ENCODE measurements at places on chromosomes 4 and X.

DNA sequence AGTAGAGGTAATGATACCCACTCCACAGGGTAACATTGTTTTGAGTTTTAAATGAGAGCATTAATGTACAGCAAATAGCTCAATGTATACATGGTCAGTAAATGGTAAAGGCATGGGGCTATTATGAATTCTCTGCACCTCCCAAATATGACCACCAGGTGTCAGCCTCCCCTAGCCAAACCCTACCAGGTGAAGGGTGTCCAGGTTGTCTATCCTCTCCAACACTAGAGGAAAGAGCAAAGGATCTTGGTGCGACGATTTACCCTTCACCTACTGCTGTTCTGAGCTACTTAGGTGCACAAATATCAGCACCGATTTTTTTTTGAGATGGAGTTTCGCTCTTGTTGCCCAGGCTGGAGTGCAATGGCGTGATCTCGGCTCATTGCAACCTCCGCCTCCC is 26.5 kb upstream of the XIAP start:
- no peak for DNase-seq

- no peak for DNase-seq
Measured at GRCh38 chr4:62004881-62005280, 804.8 kb downstream of the ADGRL3 start.

DNA sequence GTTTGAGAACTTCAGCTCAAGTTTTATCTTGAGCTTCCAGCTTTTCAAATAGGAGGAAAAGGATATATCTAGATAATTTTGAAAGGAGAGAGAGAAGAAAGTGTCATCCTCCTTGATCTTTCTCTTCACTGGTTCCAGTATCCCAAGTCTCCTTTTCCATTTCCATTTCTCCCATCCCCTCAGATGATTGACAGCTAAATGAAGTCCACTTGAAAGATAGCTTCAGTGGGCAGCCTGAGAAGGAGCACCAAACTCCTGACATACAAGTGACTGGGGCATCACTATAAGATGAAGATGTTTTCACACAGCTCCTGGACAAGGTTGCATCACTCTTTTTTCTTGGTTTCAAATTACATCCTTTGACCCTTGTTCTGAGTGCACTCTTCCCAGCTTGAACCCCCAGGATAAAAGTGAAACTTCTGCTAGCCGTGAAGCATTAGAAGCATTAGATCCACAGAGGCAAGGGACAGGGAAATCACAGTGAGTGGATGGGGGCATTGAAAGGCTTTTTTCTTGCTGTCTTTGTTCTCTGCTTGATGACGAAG is 17.5 kb upstream of the MAGEA10 start:
- DNase-seq: no peak

- DNase-seq: peak; percentile 85
Measured at GRCh38 chr4:3044870-3045819, 29.2 kb downstream of the HTT-AS start.

DNA sequence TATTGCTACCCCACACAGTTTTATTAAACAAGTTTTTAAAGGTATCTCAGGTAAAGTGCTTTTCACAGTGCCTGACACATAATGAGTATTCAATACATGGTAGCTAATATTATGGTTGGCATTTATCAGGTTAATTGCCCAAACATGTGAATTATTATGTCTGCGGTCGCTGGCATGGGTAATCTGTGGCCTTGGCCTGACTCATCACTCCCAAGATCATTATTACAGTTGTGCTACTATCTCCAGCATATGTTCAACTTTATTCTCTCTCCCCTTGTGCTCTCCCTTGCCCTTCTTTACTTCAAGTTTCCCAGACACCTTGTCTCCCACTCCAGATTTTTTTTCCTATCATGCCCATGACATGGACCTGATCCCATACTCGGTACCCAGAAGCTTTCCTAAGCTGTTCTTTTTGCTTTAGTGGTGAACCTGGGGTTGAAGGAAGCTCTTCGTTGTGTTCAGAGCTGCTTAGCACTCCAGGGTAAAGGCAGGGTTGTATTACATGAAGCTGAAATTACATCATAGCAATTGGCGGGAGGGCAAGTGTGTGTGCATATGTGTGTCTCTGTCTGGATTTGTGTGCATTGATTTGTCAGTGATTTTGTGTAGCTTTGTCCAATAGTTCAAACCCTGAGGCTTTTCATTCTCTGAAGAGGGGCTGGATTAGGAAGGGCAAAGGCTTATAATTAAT is 176.5 kb upstream of the NRK start:
- DNase-seq: no peak

DNA sequence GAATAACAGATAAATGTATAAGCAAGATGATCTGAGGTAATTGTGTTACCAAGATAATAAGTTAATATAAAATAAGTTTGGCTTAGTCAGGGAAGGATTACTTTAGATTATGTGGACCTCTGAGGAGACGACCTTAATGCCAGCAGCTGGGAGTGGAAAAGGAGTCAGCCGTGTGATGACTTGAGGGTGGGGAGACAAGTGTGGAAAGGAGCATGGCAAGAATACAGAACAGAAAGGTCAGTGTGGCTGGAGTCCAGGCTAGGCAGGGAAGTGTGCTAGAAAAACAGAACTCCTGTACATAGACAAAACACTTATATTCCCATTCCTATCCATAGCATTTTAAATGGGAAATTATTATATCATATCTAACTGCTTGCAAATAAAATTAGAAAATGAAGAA is 138.8 kb downstream of the PDLIM5 start:
- no peak for DNase-seq

DNA sequence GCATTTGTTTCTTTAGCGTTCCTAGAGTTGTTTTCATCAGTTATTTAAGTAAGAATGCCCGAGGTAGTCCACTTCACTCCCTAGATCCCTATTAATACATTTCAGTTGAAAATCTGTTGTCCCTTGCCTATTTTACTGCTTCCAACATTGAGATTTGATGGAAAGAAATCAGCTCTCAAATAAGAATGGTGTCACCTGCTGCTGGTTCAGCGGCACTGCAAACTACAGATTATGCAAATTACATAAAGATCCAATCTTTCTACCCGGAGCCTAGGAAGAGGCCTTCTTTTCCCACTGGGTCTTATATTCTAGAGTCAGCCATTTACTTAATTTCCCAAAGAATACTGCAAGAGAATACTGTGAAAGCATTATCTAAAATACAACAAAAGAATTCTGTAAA is 597.6 kb upstream of the MAGEB2 start:
- DNase-seq: no peak

DNA sequence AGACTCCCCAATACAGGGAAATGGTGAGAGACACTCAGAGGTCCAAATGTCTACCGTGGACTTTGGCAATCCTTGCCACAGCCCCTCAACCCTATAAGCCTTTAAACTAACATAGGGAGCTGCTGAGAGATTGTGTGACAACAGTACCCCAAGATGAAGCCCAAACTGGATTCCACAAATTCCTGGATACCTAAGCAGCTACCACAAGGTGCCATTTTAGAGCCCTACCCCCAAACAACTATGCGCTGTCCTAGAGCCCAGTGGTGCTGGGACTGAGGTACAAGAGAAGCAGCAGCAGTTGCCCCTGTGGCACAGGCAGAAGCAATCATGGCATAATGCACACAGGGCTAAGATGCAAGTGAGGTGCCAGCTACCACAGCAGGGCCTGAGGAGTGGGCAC is 2.7 kb upstream of the TMPRSS11F start:
- no peak for DNase-seq

DNA sequence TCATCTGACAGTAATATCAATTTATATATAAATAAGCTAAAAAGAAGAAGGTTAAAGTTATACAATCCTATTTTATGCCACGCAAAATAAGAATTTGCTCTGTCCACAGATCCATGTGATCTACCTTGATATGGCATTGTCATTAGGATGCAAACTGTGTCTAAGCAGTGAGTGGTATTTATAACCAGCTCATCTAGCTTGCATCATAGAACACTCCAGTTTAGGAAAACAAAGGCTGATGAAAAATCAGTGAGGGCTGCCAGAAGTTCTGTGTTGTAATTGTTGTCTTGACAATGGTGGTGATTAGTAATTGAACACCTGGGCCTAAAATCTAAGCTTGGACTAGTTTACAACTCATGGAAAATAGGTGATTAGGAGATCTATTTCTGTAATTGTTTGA is 111.0 kb downstream of the CPE start:
- DNase-seq: no peak

- no peak for DNase-seq
Measured at GRCh38 chr4:162841753-162842152, 324.9 kb downstream of the NAF1 start.

DNA sequence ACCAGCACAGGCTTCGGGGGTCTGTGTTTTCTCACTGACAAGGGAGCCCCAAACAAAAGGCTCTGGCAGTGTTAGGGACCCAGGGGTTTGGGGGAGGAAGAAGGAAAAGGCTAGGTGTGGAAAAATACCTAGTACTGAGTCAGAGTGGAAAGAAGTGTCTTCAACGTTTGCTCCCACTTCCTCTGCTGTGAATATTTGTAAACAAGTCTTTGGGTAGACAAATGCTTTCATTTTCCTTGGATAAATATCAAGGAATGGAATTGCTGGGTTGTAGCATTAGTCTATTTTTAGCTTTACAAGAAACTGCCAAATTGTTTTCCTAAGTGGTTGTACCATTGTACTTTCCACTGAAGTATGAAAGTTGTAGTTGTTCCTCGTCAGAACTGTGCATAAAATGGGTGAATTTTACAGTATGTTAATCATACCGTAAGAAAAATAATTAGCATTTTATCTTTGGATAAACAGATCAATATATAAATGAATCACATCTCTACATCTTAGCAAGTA is 17.4 kb downstream of the COL4A5 start:
- no peak for DNase-seq

- DNase-seq: no peak
Measured at GRCh38 chr4:120431180-120431579, 364.5 kb upstream of the MAD2L1 start.

DNA sequence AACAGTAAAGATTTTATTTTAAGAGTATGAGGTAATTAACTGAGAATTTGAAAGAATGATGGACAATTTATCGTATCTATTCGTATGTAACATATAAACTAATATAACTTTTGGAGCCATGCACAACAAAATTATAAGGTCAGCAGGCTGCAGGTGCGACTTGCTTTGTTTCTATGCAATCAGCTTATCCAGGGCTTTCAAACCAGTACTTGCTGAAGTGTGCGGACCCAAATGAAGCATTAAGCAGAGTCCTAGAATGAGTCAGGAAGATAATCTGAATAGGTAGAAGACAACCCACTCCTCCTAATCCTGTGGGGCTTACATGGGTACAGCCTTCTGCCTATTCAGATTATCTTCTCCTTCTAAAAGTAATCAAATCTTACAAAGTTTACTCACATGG is 2.1 kb downstream of the NSD2 start:
- DNase-seq: no peak

GRCh38 chr4:185254434-185254833 is 45.0 kb downstream of the SNX25 start:
- DNase-seq: no peak

DNA sequence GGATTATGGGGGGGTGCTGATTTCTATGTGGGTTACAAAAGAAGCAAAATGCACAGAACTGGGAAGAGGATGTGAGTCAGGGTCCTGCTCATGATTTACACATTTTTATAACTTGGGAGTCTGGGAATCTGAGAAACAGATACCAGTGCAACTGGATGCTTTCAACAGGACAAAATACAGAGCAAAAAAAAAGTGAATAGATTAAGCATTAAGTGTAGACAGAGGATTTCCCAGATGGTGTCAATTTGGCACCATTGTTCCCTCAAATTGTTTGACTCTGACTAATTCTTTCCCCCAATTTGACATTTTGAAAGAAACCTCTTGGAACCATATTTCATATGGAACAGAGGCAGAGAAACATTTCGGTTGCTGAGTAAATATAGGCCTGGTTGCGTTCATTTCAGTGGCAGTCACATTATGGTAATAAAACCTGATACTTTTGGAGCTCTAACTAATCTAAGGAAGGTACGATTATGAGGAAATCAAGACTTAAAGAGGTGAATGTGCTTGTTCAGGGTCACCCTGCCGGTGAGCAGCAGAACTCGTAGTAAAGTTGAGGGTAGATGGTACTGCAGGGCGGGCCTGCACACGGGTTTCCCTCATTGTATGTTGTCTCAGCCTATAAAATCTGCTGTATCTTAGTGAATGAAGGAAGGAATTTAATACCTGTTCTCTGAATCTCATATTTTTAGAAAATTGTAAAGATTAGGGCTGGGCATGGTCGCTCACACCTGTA is 18.7 kb upstream of the CDKL5 start:
- DNase-seq: no peak

DNA sequence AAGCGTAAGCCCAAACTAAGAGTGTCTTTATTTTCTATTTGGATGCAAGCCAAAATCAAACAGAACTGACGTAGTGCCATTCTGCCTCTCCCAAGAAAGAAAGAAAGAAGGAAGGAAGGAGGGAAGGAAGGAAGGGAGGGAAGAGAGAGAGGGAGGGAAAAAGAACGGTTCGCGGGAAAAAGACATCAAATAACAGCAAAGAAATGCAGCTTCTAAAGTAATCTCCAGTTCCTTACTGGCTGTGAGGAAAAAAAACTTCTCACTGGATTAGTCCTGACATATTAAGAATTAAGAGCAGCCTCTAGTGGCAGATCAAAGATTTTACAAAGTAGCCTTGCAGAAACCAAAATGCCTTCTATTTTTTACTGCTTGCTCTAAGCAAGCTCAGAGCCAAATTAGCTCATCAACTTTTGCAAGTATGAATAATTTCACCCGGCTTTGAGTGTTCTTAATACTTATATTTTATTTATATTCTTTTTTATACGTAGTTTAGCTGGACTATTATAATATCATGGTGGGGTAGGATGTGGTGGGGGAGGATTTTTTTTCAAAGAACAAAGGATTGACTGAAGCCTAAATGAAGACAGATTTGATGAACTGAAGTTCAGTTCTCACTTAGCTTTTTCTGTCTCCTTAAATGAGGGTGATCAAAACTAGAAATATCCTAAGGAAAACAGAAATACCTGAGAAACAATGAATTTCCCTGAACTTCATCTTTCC is 36.6 kb downstream of the PITX2 start:
- DNase-seq: no peak

GRCh38 chr4:159096434-159096833 is 6.4 kb upstream of the RAPGEF2 start:
- DNase-seq: no peak

- DNase-seq: no peak
Measured at GRCh38 chr4:90071289-90072235, 55.6 kb upstream of the CCSER1 start.

- DNase-seq: no peak
Measured at GRCh38 chr4:182578402-182578801, 335.2 kb downstream of the TENM3 start.

GRCh38 chr4:8549352-8549931 is 30.8 kb upstream of the GPR78 start:
- no peak for DNase-seq

DNA sequence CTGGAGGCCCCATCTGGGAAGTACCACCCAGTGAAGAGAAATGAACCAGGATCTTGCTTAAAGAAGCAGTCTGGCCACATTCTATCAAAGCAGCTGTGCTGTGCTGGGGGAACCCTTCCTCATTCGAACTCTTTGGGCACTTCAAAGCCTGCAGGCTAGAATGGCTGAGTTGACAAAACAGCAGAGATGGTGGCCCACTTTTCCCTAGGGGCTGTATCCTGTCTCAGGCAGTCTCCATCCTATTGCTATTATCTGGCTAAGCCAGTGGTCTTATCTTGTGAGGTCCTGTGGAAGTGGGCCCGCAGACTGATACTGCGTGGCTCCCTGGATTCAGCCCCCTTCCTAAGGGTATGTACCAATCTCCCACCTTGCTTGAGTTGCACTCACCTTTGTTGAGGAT is 114.3 kb downstream of the VSIG4 start:
- DNase-seq: no peak

Measured in activated naive CD4-positive, alpha-beta T cell treated with anti-CD3 and anti-CD28 coated beads, Interleukin-2, amount 50 U/mL, for 72 hours (primary cell).